ENCODE measurements at places on chromosomes 6 and 20.

- DNase-seq: no peak
Observed at GRCh38 chr6:134805168-134805567, 144.7 kb downstream of the ALDH8A1 start.

DNA sequence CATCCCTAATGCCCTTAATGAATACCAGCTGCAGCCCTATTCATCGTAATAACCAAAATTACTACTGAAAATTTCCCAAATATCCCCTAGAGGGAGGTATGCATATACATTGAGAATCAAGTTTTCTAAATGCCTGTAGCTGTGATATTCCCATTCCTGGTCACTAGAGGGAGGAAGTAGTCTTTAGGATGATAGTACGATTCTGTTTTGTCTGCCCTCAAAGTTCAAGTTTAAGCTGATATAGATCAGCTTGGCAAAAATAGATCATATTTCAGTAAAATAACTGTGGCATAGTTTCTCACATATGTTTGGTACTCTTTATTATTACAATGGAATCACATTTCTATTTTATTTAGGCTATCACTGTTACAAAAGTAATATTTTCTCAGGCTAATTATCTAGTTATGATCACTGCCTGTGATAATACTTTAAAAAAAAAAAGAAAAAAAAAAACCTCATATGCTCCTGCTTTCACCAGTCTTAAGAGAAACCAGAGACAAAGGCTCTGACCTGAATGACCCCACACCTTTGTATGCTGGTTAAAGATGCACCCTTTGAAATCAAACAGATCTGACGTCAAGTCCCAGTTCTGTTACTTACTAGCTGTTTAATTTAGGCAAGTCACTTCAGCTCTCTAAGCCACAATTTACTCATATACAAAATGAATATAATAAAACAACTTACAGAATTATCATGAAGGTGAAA, 11.0 kb downstream of the TSPYL1 start:
- DNase-seq: no peak

DNA sequence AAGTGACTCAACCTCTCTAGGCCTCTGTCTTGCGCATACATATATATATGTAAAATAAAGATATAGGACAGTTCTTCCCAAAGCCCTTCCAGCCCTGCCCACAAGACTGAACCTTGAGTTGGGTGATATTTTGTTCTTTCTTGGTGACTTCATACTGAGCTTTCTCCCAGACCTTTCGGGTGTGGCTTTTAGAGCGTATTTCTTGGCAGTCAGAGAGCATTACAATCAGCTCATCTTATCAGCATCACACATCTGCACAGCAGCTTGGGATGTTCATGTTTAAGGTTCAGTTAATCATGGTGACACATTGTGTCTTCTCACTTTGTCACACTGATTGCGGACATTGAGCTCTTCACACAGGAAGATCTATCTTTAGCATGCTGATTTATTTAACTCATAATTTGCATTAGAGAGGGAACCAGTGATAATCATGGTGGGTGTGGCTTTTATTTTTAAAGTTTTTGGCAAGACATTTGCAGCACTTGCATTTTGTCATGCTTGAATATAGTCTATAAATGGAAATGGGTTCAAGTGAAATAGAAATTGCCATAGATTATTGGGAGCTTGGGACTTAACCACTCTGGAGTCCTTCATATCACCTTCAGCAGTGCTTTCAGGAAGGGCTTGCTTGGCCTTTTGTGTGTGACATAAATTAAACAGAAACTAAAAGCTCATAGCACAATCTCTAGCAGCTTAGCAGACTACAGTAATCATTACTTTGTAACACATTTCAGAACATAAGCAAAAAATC, 8.3 kb downstream of the KIF3B start:
- DNase-seq: no peak

- DNase-seq: no peak
Observed at GRCh38 chr6:134172020-134172705, 119.7 kb upstream of the SLC2A12 start.

GRCh38 chr20:36313926-36314325, 7.8 kb downstream of the DLGAP4 start:
- peak; percentile 33 for DNase-seq

DNA sequence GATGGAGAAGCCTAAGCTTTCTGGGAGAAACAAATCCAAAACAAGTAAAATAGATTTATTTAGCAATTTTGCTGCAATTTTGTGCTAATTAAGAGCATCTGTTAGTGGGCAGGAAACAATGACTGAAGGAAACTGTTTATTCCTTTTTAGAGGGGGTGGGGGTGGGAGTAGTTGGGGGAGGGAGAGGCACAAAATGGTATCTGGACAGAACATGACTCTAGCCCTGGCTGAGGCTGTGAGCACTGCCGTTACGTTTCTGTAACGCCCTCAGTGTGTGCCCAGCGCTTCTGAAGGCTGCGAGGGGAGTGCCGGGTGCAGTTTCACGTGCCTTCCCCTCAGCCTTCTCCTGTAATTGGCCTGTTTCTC, 28.8 kb downstream of the METTL24 start:
- DNase-seq: no peak

GRCh38 chr6:63740709-63741108, 105.1 kb downstream of the PHF3 start:
- DNase-seq: no peak

GRCh38 chr6:103983011-103983410, 876.7 kb downstream of the HACE1 start:
- no peak for DNase-seq
